ENCODE measurements at places on chromosomes 7 and 10.

DNA sequence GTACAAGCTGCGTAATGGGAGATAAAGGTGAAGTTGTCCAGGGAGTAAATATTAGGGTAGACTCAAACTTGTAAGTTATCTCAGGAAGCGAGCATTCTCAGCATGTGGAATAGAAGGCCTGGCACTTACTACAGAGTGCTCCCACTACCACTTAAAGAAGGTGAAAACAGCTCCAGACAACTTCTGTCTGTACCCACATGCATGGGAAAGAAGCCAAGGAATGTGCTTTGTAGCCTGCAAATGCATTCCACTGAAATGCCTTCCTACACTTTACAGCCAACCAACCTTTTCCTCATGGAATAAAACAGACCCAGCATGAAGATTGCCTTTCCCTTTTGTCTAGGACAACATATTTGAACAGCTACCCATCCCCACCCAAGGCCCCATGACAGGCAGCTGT is 45.4 kb upstream of the NPSR1 start:
- no peak for DNase-seq

DNA sequence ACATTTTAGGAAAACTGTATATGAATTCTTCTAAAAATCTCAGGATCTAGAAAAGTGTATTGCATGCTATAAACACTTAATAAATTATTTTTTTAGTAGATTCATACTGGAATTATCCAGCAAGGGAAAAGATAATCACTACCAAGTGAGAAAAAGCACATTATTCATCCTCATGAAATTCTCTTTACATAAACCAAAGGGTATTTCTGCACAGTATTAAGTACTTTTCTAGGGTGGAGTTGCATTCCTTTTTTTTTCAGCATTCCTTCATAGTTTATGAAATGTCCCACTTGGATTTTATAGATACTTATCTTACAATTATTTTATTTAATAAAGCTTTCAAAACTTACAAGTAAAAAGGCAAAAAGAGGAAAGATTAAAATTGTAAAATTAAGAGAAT is 403.3 kb downstream of the HGF start:
- DNase-seq = no peak

DNA sequence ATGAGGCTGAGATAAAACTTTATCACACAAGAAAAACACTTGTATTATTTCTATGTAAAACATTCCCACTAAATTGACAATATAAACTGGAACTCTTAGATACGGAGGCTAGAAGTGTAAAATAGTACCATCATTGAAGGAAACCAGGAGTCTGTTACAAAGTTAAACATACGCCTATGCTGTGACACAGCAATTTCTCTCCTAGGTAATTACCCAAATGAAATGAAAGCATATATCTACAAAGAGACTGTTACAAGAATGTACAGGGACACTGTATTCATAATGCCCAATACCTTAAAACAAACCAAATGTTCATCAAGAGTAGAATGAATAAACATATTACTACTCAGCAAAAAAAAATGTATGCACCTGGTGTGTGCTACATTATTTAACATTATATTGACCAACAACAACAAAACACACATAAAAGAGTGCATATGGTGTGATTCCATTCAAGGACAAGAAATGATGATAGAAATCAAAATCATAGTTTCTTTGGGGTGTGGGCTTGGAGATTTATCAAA is 33.2 kb upstream of the ELAPOR2 start:
- DNase-seq = no peak

GRCh38 chr10:17037910-17038309 is 91.7 kb downstream of the CUBN start:
- no peak for DNase-seq
